ENCODE measurements at places on chromosomes 5 and 9.

- DNase-seq = no peak
Observed at GRCh38 chr5:128403333-128403732, 134.7 kb downstream of the FBN2 start.

DNA sequence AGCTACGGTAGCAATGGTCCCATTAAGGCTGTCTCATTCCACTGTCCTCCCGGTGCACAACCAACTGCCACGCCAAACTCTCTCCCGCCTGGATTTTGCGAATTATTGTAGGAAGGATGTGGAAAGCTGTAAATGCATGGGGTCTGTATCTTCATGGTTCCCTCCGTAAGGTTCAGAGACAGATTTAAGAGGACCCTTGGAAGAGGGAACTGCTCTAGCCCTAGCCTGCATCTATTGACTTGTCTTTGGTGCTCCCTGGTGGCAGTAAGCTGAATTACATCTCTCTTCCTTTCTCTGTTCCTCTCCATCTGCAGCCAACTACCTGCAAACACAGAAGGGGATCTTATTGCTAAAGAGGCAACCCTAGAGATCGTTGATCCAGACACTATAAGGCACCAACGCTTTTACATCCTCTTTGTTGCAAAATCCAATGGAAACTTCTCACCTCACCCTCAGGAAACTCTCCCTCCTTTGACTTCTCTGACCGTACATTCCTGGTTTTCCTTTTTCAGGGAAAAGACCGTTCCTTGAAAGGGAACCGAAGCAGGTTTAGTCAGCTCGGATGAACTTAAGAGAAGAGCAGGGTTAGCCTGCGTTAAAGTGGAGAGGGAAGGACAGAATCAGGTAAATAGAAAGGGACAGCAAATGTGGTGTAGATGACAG lies 11.9 kb downstream of the CAPSL start:
- no peak for DNase-seq

DNA sequence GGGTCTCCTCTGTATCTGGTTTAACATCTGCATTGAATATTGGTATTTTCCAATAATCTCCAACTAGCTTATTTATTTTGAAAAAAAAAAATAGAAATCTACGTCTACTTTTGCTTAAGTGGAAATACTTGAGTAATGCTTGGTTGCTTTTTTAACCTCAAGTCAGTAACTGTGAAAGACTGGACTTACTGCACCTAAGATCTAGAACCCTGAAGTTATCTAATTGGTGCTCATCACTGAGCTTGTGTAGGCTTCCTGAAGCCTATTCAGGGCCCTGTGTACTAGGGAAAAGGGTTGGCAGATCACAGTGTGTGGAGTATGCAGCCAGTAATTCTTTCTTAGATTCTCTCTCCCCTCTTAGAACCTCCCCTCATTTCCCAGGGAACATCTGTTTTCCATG lies 16.2 kb downstream of the SLC1A1 start:
- DNase-seq = no peak

DNA sequence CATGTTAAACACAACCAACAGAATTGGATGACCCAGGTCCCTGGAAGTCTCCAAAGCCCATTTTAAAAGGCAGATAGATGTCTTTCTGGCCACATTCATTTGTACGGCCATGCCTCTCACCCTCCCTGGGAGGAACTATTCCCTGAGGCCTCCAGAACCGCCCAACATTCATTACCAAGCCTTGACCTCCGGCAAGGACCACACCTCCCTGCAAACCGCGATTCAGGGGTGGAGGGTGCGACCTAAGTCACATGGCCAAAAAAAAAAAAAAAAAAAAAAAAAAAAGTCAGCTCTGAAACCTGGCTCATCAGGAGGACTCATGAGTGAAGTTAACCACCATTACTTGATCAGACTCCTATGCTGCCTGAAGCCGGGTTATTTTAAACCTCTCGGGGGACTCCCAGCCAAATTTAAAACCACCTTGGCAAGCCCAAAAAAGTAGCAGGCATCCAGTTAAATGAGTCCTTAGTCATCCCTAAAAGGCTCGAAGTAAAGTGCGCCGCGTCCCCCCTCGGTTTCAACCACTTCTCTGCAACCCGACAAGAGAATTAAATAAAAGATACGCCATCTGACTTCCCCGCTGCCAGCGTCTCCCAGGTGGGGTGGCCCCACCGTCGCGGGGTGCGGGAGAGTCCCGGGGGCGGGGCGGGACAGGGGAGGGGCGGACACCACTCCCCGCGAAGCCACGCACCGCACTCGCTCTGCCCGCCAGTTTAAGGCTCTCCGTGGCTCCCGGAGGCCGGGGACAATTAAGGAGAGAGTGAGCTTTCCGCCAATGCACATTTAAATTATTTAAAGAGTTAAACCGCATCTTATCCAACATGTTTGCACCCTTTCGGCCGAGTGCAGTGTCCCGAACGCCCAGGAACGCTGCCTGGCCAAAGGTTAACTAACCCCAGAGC lies 2.3 kb downstream of the KLF9 start:
- DNase-seq = peak; percentile 83

GRCh38 chr5:143026380-143026779 lies 256.2 kb downstream of the ARHGAP26 start:
- DNase-seq = no peak
